T1000 (cell line): ENCODE measurements at places on chromosomes 2 and 18.

DNA sequence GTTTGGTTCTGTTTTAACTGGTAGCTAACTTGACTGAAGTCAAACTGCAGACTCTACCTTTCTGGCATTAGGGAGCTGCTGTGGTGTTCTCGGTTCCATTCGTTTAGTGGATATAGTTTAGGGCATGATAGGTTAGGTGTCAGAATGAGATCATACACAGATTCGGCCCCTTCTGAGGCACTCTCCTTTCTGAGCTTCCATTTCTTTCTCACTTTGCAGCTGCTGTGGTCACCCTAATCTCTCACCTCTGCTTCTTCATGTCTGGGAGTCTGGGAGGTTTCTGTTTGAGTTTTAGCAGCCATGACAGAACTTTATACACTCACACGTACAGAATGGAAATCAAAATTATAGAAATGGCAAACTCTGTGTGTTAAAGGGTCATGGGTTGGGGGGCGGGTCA, 122.8 kb downstream of the ATP9B start:
- DNase-seq: no peak

DNA sequence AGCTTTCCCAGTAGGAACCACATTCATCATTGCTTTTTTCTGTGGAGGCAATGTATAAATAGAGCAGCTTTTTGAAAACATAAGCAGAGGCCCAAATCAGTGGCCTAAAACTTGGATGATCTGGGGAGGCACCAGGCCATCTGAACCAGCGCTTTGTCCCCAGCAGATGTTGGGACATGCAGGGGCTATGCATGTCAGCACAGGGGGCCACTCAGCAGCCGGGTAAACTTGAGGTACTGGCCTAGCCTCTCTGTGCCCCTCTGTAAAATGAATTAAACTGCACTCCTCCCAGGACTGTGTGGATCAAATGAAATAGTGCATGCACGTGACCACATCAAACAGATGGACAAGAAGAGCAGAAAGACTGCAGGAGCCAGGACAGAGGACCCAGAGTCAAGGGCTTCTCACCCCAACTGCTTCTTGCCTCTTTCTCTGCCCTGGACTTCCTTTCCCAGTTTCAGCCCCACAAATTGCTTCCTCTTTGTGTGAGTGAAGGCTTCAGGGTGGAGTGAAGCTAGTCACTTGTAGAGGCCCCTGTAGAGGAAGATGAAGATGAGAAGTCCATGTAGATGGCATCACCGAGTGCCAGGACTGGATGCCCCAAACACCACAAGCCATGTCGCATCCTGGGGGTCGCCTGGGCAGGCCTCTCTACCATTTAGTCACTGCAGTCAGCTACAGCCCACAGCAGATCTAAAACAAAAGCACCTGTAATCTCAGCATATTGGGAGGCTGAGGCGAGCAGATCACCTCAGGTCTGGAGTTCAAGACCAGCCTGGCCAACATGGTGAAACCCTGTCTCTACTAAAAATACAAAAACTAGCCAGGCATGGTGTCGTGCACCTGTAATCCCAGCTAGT, 53.2 kb downstream of the IMPA2 start:
- no peak for DNase-seq

- no peak for DNase-seq
These were observed 210.8 kb upstream of the ETAA1 start for GRCh38 chr2:67186326-67186725.

DNA sequence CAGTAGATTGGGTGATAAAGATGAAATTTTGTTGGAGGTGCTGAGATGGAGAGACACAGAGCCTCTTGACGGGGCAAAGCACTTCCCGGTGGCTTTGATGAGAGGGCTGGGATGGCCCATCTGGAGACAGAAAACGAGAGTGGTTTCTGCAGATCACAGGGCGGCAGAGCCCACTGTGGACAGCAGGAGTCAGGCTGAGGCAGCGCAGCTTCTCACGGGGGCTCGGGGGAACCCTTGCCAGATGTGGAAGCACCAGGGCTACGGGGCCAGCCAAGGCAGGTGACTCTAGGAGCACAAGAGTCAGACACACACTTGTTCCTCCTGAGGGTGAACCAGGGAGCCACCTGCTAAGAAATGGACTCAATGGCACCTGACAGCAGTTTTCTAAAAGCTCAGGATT, 78.5 kb downstream of the TPO start:
- no peak for DNase-seq

- no peak for DNase-seq
These were observed 294.1 kb downstream of the PDE11A start for GRCh38 chr2:177778472-177778871.

GRCh38 chr2:11537951-11538350, 4.1 kb downstream of the GREB1 start:
- DNase-seq: no peak

DNA sequence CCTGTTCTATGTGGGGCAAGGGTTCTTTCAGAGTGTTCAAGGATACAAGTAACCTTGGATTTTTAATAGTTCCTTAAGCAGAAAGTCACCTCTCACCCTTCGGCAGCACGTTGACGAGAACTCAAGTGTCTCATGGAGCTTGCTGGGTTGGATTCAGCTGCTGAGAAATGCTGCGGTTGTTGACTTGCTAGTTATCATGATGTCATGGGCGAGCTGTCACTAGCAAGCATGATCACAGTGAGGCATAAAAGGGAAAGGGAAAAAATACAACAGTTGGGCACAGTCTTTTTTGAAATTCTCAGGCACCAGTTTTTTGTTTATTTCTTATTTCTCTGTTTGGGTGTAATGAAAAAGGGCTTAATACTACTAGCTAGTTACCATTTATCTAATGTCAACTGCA, 53.2 kb downstream of the ADCYAP1 start:
- DNase-seq: no peak

DNA sequence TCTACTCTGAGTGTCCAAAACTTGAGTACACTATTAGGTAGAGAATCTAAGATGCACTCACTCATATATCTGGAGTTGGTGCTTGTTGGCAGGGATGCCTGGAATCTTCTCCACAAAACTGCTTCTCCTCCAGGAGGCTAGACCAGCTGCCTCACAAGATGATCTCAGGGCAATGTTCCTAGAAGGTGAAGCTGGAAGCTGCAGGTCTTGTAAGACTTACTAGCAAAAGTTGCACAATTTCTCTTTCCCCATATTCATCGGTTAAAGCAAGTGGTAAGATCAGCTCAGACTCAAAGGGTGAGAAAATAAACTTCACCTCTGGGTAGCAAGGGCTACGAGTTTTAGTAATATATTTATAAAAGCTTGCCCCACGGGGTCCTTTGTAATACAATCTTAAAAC, 454.4 kb upstream of the ACVR2A start:
- DNase-seq: no peak

- no peak for DNase-seq
These were observed 111.9 kb upstream of the SYT4 start for GRCh38 chr18:43389163-43389562.

- no peak for DNase-seq
These were observed 530.4 kb upstream of the KLHL29 start for GRCh38 chr2:22854588-22854987.

- no peak for DNase-seq
These were observed 664.9 kb downstream of the KCNJ3 start for GRCh38 chr2:155363349-155363888.

DNA sequence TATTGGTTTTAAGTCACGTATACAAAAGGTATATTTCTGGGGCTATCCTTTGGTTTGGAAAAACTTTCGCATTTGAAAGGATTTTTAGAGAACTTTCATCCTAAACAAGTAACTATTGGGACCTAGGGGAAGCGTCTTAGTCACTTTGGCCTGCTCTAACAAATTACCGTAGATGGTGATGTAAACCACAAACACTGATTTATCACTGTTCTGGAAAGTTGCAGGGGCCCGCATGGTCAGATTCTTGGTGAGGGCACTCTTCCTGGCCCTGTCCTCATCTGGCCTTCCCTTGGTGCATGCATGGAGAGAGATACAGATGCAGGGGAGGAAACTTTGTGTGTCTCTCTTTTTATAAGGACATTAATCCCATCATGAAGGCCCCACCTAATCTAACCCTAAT, 49.1 kb upstream of the ANKRD62 start:
- no peak for DNase-seq

GRCh38 chr2:34912084-34912483, 1313.0 kb upstream of the FAM98A start:
- no peak for DNase-seq

GRCh38 chr18:71237641-71238040, 948.8 kb downstream of the SOCS6 start:
- no peak for DNase-seq

DNA sequence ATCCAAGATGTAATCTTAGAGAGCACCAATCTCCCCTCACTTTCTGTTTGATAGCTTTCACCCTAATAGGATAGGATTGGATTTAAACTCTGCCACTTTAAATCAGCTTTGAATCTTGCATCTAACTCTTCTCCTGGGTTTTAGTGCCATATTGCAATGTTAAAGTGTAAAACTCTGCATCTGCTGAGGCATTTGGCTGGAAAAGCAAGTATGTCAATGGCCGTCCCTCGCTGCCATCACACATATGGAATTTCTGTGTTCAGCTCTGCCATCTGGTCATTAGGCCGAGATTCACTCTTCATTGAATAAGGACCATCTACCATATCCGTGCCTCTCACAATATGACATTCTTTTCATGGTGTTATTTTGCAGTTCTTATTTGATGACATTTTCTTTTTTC, 728.1 kb upstream of the PIK3C3 start:
- no peak for DNase-seq

GRCh38 chr2:191846515-191847476, at the start of gene CAVIN2:
CAVIN2 (minus strand) TSS chr2:191847088; CDS start chr2:191846925, 163 bp downstream.
- no peak for DNase-seq

- DNase-seq: no peak
These were observed 3.8 kb upstream of the SLC8A1 start for GRCh38 chr2:40455661-40456060.

- DNase-seq: no peak
These were observed 120.8 kb downstream of the MCFD2 start for GRCh38 chr2:46794693-46795317.

DNA sequence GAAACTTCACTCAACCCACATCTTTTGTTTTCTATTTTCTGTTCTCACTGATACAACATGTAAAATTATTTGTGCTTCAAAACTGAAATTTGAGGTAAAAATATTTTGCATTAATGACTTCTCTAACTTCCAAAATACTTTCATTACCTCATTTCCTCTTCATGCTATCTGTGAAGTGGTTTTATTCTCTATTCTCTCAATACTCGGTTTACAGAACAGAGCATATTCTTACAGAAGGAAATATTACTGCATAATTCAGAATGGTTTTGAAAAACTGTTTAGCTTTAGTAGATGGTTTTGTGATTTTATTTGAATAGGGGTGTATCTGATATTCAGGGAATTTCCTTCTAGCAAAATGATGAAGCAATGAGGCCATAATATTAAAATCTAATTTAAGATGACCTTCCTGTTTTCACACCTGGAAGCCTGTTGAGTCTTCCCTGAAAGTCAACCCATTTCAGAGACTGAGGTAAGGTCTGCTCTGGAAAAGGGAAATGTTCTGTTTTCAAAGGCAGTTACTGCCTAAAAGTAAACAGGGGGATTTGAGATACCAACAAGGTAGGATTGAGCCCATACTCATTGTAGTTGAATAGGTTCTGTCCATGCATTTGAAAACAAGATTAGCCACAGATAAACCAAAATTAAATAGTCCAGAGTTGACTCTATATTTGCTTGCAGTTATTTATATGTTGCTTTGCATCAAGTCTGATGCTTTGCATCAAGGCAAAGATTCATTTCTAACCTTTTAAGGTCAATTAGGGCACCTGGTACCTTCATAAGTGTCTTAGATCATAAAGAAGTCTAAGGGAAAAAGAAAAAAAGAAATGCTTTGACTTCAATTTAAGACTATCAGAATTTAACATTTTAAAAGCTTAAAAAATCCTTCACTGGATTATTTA, 50.8 kb upstream of the PEX13 start:
- no peak for DNase-seq

- no peak for DNase-seq
These were observed 3.4 kb downstream of the B4GALT6 start for GRCh38 chr18:31680831-31681568.

DNA sequence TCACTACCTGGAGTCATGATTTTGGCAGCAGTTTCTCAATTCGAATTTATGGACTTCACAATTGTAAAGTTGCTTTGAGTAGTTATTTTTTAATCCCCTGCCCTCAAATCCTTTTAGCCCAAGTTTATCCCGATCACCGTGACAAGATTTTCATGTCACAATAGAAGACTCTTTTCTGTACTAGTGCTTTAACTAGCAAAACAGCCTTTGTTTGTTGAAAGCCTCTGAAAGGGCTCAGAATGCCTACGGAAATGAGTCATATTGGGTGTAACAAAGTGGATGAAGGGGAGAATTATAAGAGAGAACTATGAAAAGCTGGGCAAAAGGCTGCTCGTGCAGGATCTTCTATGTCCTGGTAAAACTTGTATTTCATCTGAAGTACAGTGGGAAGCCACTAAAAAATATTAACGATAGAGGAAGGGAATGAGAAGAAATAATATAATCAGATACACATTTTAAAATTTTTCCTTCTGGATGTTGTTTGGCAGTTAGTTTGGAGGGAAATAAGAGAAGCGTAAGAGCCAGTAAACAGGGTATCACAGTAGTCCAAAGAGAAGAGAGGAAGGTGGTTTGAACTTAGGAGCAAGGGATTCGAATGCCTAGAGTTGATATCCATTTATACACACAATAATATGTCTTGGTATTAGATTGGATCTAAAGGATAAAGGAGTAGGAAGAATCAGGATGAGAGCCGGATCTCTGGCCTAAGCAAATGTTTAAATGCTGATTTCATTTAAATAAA, 114.9 kb downstream of the GALNT13 start:
- DNase-seq: no peak

GRCh38 chr2:75790814-75791467, 80.2 kb upstream of the GCFC2 start:
- no peak for DNase-seq

- no peak for DNase-seq
These were observed 63.2 kb downstream of the ZEB2 start for GRCh38 chr2:144456680-144457079.

DNA sequence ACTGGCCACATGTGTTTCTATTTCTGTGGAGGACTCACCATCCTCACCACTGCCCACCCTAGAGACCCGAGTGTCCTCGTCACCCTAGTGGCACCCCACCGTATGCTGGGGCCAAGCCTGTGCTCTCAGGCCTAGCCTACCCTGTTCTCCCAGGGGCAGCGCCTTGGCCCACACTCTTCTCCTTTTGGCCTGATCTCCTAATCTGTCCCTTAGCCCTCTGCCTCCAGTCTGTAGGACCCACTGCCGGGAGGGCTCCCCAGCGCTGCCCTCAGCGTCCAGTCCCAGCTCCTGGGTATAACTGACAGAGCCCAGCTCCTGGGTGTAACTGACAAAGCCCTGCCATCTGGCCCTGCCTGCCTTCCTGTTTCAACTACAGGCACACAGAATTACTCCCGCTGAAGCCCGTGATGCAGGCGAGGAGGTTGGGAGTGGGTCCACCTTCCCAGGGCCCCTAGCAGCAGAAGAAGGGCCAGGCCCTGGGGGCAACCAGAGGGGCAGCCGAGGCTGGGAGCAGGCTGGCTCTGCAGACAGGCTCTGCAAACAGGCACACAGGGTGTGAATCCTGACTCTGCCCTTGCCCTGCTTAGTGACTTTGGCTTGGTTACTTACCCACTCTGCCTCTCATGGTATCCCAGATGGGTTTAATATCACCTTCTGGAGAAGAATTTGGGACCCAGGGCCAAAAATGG, 25.6 kb upstream of the PTMA start:
- no peak for DNase-seq
